ENCODE measurements at places on chromosomes 11 and 22. TPM values are rescaled to one million over a fixed set of nuclear protein-coding genes. Genes with fewer than 3 reads are reported as not detected.

KCTD17 gene
- total RNA-seq = 44.8 TPM

DNA sequence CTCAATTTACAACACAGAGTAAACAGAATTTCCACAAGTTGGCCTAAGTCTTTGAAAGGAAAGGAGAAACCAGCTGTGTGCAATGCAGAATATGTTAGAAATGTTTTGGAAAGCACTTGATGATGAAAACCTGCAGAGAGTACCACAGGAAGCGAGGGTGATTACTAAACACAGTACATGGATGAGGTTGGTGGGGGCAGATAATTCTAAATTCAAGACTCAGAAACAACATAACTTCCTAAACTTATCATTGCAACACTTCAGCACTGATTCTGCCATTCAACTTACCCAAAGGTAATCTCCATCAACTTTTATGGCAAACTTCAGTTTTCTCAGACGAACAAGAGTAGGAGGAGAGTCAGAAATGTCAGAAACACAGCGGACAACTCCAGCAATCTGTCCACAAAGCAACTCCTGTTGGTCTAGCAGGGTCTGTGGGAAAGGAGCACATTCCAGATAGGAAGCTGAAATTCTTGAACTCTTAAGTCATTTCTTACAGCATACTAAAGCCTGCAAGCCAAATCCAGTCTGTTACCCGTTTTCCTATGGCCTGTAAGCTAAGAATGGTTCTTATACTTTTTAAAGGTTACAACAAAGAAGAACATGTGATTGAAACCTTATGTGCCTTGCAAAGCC is 6.8 kb downstream of the HPS4 start:
- H3K4me1 ChIP-seq = peaks cover 32% of the 10 kb centered on the region
- H3K27ac ChIP-seq = no peak overlapping the region
- no peaks in the 10 kb centered on the region for H3K27me3 ChIP-seq
- H3K36me3 ChIP-seq = peaks cover 32% of the 10 kb centered on the region
- no peak for DNase-seq

GRCh38 chr11:101127197-101127698 is 2.4 kb downstream of the PGR start:
- no peak overlapping the region for H3K27ac ChIP-seq
- no peaks in the 10 kb centered on the region for H3K4me1 ChIP-seq
- no peaks in the 10 kb centered on the region for H3K27me3 ChIP-seq
- H3K4me3 ChIP-seq = no peak overlapping the region
- H3K36me3 ChIP-seq = no peaks in the 10 kb centered on the region

RIC8A gene
- 139 TPM for total RNA-seq

DNA sequence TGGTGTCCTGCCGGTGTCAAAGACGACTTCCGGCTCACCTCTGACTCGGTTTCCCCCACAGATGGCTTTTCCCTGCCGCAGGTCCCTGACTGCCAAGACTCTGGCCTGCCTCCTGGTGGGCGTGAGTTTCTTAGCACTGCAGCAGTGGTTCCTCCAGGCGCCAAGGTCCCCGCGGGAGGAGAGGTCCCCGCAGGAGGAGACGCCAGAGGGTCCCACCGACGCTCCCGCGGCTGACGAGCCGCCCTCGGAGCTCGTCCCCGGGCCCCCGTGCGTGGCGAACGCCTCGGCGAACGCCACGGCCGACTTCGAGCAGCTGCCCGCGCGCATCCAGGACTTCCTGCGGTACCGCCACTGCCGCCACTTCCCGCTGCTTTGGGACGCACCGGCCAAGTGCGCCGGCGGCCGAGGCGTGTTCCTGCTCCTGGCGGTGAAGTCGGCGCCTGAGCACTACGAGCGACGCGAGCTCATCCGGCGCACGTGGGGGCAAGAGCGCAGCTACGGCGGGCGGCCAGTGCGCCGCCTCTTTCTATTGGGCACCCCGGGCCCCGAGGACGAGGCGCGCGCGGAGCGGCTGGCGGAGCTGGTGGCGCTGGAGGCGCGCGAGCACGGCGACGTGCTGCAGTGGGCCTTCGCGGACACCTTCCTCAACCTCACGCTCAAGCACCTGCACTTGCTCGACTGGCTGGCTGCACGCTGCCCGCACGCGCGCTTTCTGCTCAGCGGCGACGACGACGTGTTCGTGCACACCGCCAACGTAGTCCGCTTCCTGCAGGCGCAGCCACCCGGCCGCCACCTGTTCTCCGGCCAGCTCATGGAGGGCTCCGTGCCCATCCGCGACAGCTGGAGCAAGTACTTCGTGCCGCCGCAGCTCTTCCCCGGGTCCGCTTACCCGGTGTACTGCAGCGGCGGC is 5.5 kb downstream of the B3GNT6 start:
- H3K4me3 ChIP-seq = no peak overlapping the region
- peaks cover 3% of the 10 kb centered on the region for H3K27me3 ChIP-seq
- H3K36me3 ChIP-seq = no peaks in the 10 kb centered on the region

SMPD1 gene
- 30.4 TPM for total RNA-seq

CDC42EP1 gene
- 0.31 TPM for total RNA-seq

- H3K4me1 ChIP-seq = no peaks in the 10 kb centered on the region
- H3K4me3 ChIP-seq = no peak overlapping the region
- no peaks in the 10 kb centered on the region for H3K36me3 ChIP-seq
- no peak overlapping the region for H3K27ac ChIP-seq
These were observed 1466.5 kb downstream of the BRD1 start for GRCh38 chr22:48361099-48361639.

GRCh38 chr22:49097966-49098365 is 729.7 kb downstream of the BRD1 start:
- no peaks in the 10 kb centered on the region for H3K36me3 ChIP-seq
- H3K4me3 ChIP-seq = no peak overlapping the region
- no peak overlapping the region for H3K27ac ChIP-seq
- DNase-seq = no peak
- H3K4me1 ChIP-seq = no peaks in the 10 kb centered on the region

DNA sequence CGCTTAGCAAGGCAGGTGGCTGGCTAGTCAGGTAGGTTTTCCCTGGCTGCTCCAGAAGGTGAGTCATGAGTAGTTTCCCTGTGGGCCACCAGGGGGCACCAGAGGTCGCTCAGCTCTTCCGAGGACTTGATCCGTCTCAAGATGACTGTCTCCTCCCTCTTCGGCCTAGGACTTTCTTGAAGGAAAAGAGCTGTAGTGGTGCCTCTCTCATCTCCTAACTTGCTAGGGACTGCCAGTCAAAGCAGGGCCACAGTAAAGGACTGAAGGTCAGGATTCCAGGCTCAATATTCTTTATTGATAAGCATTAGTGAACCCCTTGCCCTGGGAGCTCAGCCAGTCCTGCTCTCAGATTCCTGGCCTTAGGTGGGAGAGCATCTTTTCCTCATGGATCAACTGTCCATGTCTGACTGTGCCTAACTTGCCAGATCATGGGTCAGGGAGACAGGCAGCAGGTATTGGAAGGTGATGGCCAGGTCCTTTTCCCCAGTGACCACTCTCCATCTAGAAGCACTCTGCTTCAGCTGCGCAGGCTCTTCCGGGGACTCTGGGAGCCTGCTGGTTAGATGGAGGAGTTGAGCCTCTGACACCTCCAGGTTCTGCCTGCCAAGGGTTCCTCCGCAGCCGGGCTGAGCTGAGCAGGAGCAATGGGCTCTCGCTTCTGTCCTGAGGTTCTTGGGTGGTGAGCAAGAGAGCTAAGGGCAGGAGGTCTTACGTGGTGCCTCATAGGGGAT is 1.9 kb downstream of the POLD4 start:
- H3K4me3 ChIP-seq = peak overlapping the region; percentile 1
- DNase-seq = peak; percentile 56
- peaks cover 41% of the 10 kb centered on the region for H3K4me1 ChIP-seq

RFPL3 gene
- total RNA-seq = not detected
